Activated CD4-positive, alpha-beta T cell treated with anti-CD3 and anti-CD28 coated beads for 36 hours (primary cell): ENCODE measurements at places on chromosomes 5 and 9. TPM values are rescaled to one million over a fixed set of nuclear protein-coding genes. Genes with fewer than 3 reads are reported as not detected.

Gene TMEM141
- 30.9 TPM for total RNA-seq

Gene UGT3A1
- total RNA-seq = not detected

Gene ALDH7A1
- total RNA-seq = 13.2 TPM

- H3K36me3 ChIP-seq = no peaks in the 10 kb centered on the region
- H3K27ac ChIP-seq = no peak overlapping the region
- no peak overlapping the region for H3K4me3 ChIP-seq
- no peaks in the 10 kb centered on the region for H3K27me3 ChIP-seq
- no peak for DNase-seq
- H3K4me1 ChIP-seq = no peaks in the 10 kb centered on the region
Observed at GRCh38 chr9:28696960-28697359, 1123.7 kb upstream of the C9orf72 start.

GRCh38 chr5:176573564-176574296 lies 24.6 kb downstream of the CDHR2 start:
- H3K4me1 ChIP-seq = no peaks in the 10 kb centered on the region
- no peak overlapping the region for H3K27ac ChIP-seq
- no peak overlapping the region for H3K4me3 ChIP-seq
- peak; percentile 88 for DNase-seq

DNA sequence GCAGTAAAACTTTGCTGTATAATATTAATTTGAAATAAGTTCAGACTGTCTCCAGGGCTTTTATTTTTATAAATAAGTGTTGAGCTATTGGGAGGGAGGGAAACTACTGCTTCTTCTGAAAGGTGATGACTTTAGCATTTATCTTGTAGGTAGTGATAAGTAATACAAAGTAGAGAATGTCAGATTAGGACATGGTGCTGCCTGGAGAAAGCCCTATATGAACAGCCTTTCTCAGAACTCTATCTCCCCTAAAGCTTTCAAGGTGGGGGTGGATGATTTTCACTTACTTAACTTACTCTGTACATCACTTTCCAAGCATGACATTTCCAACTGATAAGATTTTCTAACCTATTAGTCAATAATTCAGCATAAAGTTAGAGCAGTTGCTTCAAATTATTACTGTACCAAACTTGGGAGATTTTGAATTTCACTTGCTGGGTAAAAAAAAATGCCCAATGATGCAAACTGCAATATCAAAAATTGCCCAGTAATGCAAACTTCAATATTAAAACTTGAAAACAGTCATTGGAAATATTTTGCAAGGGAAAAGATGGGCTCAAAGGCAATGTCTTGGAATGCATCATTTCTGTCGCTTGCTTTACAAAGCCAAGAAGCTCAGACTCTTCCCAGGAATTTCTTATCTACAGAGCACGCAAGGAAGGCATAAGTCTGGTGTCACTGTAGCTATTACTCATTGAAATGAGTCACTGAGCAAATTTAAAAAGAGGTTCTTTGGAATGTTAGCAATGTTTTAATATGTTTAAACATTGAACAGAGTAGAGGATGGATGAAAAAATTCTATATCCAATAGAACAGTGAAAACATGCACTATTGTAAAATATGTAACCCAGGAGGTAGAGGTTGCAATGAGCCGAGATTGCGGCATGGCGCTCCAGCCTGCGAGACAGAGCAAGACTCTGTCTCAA lies 569.5 kb downstream of the PSAT1 start:
- no peak overlapping the region for H3K4me3 ChIP-seq
- no peaks in the 10 kb centered on the region for H3K36me3 ChIP-seq
- H3K27ac ChIP-seq = no peak overlapping the region
- no peaks in the 10 kb centered on the region for H3K27me3 ChIP-seq
- DNase-seq = no peak
- no peaks in the 10 kb centered on the region for H3K4me1 ChIP-seq

DNA sequence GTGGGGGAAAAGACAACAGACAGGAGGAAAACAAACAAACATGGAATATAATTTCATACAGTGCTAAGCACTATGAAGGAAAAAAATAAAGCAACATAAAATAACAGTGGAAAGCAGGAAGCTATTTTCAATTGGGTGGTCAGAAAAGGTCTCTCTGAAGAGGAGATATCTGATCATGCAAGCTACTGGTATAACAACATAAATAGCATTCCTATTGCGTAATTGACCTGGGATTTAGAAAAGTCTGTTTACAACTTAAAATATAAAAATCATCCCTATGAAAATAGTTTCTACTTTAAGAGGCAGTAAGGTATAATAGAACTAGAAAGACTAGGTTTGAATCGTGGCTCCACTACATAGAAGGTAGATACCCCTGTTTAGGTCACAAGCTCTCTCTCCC lies 61.4 kb downstream of the FBXW11 start:
- H3K4me1 ChIP-seq = peaks cover 51% of the 10 kb centered on the region
- peaks cover 4% of the 10 kb centered on the region for H3K36me3 ChIP-seq
- no peak overlapping the region for H3K4me3 ChIP-seq

DNA sequence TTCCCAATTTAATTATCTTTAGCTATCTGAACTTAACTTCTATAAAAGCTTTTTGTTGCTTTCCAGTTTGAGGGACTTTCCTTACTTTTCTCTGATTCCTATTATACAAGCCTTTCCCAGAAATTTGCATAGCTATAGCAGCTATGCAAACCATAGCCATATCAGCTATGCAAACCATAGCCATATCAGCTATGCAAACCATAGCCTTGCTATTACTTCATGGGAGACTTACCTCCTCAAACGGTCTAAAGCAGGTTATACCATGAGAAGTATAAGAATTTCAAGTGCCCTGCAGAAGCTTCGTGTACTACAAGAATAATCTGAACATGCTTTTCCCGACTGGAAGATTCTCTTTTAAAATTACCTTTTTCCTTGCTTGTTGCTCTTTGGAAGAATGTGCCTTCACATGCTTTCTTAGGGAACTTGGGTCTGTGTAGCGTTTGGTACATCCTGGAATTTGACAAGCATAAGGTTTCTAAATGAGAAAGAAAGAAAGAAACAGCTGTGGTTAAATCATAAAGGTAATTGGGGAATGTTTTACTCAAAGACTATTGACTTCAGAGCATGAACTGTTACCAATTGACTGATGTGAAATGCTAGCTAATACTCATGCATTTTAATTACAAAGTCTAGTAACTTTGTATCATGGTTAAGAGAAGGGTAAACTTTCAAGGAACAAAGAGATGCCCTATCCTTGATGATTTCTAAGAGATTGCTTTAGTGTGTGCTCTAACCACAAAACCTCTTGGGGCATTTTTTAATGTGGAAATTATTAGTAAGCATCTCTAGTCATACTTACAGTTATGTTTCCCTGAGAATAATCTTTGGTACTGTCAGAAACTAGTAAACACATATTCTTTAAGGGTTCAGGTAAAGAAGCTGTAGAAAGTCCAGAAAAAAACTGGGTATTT lies 367.6 kb downstream of the GLIS3 start:
- no peak for DNase-seq
- H3K27ac ChIP-seq = no peak overlapping the region
- peaks cover 6% of the 10 kb centered on the region for H3K27me3 ChIP-seq
- no peak overlapping the region for H3K4me3 ChIP-seq
- H3K4me1 ChIP-seq = peaks cover 24% of the 10 kb centered on the region
- H3K36me3 ChIP-seq = no peaks in the 10 kb centered on the region
